Gastrocnemius medialis (tissue), 4 donors: ENCODE measurements at places on chromosomes 13 and 19. TPM values are rescaled to one million over a fixed set of nuclear protein-coding genes. Genes with fewer than 3 reads are reported as not detected.

CTU1 gene
- total RNA-seq, result 10.1 TPM

TMC4 gene
- total RNA-seq, result 0.87 TPM

PNMA8B gene
- total RNA-seq, result 0.15 TPM

SLC10A2 gene
- total RNA-seq, result not detected

CDKN2D gene
- 14.4 TPM for total RNA-seq
